ENCODE measurements at places on chromosomes 3 and 15. TPM values are rescaled to one million over a fixed set of nuclear protein-coding genes. Genes with fewer than 3 reads are reported as not detected.

DNA sequence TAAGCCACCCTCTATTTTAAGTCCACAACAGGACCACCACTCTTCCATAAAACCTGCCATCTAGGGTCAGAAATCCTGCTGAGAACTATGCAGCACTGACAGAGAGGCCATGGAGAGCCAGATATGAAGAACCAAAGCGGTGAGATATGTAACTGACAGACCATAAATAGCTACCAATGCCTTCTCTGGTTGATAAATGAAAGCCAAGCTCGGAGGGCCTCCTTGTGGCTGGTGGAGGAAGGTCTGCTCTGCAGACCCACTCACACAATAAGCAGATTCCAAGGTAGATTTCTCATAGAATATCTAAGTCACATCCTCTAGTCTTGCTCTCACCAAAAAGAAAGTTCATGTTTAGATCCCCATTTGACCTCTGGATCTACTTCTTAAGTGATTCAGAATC, 38.9 kb downstream of the RYK start:
- no peaks in the 10 kb centered on the region for H3K27me3 ChIP-seq
- H3K4me3 ChIP-seq: no peak overlapping the region

DNA sequence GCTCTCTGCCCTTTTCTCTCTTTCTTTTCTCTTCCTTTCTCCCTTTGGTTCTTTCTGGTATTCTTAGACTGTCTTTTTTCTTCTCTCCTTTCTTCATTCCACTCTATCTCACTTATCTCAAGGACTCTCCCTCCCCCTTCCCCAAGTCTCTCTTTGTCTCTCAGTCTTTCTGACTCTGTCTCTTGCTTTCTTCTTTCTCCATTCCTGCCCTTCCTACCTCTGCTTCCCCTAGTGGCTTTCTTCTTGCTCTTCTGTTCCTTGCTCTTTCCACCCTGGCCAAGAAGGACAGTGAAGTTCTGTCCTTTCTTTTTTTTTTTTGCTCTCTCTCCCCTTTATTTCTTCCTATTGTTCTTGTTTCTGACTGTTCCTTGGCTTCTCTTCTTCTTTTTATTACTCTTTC, 22.3 kb upstream of the RPL39L start:
- H3K4me3 ChIP-seq: no peak overlapping the region
- DNase-seq: no peak
- no peaks in the 10 kb centered on the region for H3K36me3 ChIP-seq
- H3K27me3 ChIP-seq: no peaks in the 10 kb centered on the region

DNA sequence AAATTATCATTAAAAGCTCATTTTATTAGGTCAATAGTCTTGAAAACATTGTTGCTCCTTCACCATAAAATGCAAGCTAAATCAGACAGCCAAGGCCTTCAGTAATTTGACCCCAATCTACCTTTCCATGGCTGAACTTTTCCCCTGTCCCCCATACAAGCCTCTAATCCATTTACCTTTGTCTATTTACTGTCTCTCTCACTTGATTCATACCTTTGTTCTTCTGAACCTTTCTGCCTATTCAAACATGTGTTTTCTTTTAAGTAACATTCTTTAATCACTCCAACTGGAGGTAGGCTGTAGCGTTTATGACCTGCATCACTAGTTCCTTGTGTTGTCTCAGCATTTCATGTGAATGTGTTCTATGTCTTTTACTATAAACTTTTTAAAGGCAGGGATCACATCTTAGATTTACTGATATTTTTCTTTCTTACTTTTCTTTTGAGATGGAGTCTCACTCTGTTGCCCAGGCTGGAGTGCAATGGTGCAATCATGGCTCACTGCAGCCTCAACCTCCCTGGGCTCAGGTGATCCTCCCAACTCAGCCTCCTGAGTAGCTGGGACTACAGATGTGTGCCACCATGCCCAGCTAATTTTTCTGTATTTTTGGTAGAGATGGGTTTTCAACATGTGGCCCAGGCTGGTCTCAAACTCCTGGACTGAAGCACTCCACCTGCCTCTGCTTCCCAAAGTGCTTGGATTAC, 5.2 kb upstream of the NANOGP8 start:
- no peaks in the 10 kb centered on the region for H3K4me1 ChIP-seq
- no peak overlapping the region for H3K27ac ChIP-seq
- no peak for DNase-seq
- no peaks in the 10 kb centered on the region for H3K27me3 ChIP-seq
- no peak overlapping the region for H3K4me3 ChIP-seq

Gene PLSCR2
- total RNA-seq: 0.73 TPM

GRCh38 chr3:114144909-114145688, 33.8 kb downstream of the DRD3 start:
- H3K4me3 ChIP-seq: no peak overlapping the region
- H3K27me3 ChIP-seq: no peaks in the 10 kb centered on the region
- H3K4me1 ChIP-seq: no peaks in the 10 kb centered on the region
- no peak for DNase-seq
- no peak overlapping the region for H3K27ac ChIP-seq

GRCh38 chr3:100603469-100603868, 5.9 kb upstream of the ADGRG7 start:
- no peaks in the 10 kb centered on the region for H3K4me1 ChIP-seq
- H3K27me3 ChIP-seq: no peaks in the 10 kb centered on the region
- no peaks in the 10 kb centered on the region for H3K36me3 ChIP-seq

DNA sequence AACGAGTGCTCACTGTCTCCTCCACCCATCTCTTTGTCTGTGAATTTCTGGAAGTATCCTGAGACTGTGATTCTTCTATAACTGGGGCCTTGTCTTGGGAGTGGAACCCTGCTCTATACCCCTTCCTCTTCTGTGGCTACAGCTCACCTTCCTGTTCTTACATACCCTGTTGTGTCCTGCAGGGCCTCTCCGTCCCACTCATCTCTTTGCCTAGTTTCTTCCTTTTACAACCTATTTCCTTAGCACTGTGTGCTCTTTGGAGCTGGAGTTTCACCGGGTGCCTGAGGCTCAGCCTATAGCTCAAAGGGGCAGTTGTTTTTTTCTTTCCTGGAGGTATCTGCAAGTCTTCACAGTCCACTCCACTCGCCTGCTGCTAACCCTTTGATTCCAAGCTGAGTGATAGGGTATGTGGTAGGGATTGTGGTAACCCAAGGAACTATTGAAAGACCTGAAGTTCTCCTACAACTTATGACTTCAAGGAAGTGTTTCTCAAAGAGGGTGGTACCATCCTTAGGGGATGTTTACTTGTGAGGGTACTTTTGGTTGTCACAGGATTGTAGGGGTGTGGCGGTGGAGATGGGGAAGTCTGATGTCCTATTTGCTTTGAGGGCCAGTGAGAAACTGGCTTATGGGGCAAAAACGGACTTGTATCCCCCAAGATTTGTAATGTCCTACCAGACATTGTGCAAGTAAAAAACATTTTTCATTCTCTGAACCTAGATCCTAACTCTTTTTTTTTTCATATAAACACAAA, 66.6 kb upstream of the ARL8B start:
- DNase-seq: no peak
- H3K27ac ChIP-seq: peak overlapping the region; percentile 13
- peaks cover 7% of the 10 kb centered on the region for H3K4me1 ChIP-seq

Gene COL8A1
- total RNA-seq: 283 TPM

Gene REC114
- total RNA-seq: not detected

Gene XIRP1
- total RNA-seq: 0.18 TPM

- no peaks in the 10 kb centered on the region for H3K4me1 ChIP-seq
- no peak overlapping the region for H3K4me3 ChIP-seq
- no peak overlapping the region for H3K27ac ChIP-seq
- no peak for DNase-seq
- H3K27me3 ChIP-seq: no peaks in the 10 kb centered on the region
- H3K36me3 ChIP-seq: no peaks in the 10 kb centered on the region
Observed at GRCh38 chr3:163016251-163016650, 1519.6 kb downstream of the OTOL1 start.

Gene DAPK2
- 23.8 TPM for total RNA-seq

DNA sequence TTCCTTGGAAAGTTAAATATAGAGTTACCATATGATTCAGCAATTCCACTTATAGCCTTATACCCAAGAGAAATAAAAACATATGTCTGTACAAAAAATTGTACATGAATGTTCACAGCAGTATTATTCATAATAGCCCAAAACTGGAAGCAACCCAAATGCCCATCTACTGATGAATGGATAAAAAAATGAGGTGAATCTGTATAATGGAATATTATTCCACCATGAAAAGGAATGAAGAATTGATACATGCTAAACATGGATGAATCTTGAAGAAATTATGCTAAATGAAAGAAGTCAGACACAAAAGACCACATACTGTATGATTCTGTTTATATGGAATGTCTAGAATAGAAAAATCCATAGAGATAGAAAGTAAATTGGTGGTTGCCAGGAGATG, 61.4 kb downstream of the TTC23 start:
- H3K27me3 ChIP-seq: no peaks in the 10 kb centered on the region
- H3K4me1 ChIP-seq: no peaks in the 10 kb centered on the region
- no peaks in the 10 kb centered on the region for H3K36me3 ChIP-seq
- H3K4me3 ChIP-seq: no peak overlapping the region
- H3K27ac ChIP-seq: no peak overlapping the region
- no peak for DNase-seq

All from left lung (tissue), 14 donors.